ENCODE measurements at places on chromosomes 7 and 10. TPM values are rescaled to one million over a fixed set of nuclear protein-coding genes. Genes with fewer than 3 reads are reported as not detected.
A peak's percentile ranks its signal among the peaks of the same experiment; 100 is the strongest.

- no peak overlapping the region for H3K27ac ChIP-seq
- H3K4me3 ChIP-seq = no peak overlapping the region
- H3K4me1 ChIP-seq = no peaks in the 10 kb centered on the region
- no peaks in the 10 kb centered on the region for H3K36me3 ChIP-seq
These were observed 89.0 kb downstream of the NKX6-2 start for GRCh38 chr10:132696728-132697577.

Gene WEE2
- total RNA-seq = not detected

GRCh38 chr10:62095181-62096122 is 173.2 kb downstream of the RTKN2 start:
- 0 out of 2 replicates have a peak overlapping the region, but pooled peaks have one; percentile 1 for H3K4me3 ChIP-seq
- H3K4me1 ChIP-seq = peaks cover 53% of the 10 kb centered on the region
- DNase-seq = peak; percentile 56
- H3K27me3 ChIP-seq = no peaks in the 10 kb centered on the region

Gene SLC39A12
- total RNA-seq = not detected

DNA sequence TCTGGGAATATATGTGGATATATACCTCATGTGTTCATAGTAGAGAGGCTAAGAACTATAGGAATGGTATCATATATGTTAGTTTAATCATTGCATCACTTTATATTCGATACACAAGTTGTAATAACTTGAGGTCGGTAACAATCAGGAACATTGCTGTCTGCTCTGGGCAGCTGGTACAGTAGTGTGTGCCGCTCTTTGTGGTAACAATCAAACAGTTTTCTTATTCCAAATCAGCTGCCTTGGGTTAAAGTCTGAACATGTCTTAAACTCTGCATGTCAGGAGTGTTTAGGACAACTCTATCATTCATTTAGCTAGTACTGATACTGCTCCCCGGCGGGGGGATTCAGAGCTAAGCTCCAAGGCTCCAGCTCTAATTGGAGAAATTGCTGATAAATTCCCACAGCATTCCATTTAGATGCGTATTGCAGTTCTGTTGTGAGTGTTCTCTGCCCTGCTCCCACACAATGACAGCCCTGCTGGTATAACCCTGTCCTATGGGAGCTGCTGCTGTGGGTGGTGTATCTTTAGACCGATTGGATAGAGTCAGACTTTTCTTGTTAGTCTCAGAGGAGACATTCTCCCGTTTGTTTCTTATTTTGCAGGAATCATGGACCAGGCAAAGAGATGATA is 707.5 kb upstream of the FZD8 start:
- no peak overlapping the region for H3K4me3 ChIP-seq
- no peaks in the 10 kb centered on the region for H3K36me3 ChIP-seq
- no peak overlapping the region for H3K27ac ChIP-seq
- H3K4me1 ChIP-seq = no peaks in the 10 kb centered on the region

DNA sequence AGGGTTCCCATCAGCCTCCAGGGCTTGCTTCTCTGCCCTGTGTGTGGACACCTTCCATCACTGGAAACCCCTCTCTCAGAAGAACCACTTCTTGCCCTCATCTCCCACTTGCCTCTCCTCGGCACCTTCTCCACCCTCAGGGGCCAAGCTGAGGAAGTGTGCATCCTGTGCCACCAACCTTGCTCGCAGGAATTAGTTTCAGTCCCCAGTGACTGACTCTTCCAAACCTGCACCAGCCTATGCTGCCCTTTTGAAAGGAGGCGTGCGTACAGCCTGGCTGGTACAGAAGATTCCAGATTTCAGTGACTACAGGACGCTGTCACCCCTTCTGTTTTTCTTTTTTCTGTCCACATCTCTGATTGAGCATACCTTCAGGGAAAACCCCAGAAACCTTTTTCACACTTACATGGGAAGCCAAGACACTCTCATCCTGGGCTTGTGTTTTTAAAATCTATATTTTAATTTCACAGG is 67.1 kb downstream of the IKZF1 start:
- no peaks in the 10 kb centered on the region for H3K4me1 ChIP-seq
- peaks cover 83% of the 10 kb centered on the region for H3K27me3 ChIP-seq
- no peak overlapping the region for H3K27ac ChIP-seq

- DNase-seq = no peak
- no peaks in the 10 kb centered on the region for H3K27me3 ChIP-seq
- no peak overlapping the region for H3K4me3 ChIP-seq
- no peaks in the 10 kb centered on the region for H3K36me3 ChIP-seq
These were observed 75.4 kb downstream of the ANK3 start for GRCh38 chr10:60314069-60314940.

DNA sequence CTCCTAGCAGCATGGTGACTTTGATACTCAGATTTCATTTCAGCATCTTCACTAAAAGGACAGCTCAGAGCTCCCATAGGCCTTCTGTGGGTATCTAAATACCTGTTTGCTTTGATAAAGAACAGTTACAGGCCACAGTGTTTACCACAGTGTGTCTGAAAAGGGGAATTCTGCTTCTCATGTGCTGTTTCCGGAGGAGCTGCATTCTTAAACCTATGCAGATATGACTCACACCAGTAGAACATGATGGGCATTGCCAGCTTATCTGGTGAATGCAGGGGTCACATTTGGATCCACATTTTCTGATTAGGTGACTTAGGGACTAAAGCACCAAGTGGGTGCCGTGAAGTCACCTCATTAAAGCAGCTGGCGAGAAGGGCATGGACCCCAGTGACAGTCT is 52.6 kb downstream of the TRRAP start:
- peaks cover 25% of the 10 kb centered on the region for H3K36me3 ChIP-seq
- DNase-seq = no peak
- no peaks in the 10 kb centered on the region for H3K4me1 ChIP-seq
- H3K27ac ChIP-seq = no peak overlapping the region
- no peaks in the 10 kb centered on the region for H3K27me3 ChIP-seq
- no peak overlapping the region for H3K4me3 ChIP-seq

DNA sequence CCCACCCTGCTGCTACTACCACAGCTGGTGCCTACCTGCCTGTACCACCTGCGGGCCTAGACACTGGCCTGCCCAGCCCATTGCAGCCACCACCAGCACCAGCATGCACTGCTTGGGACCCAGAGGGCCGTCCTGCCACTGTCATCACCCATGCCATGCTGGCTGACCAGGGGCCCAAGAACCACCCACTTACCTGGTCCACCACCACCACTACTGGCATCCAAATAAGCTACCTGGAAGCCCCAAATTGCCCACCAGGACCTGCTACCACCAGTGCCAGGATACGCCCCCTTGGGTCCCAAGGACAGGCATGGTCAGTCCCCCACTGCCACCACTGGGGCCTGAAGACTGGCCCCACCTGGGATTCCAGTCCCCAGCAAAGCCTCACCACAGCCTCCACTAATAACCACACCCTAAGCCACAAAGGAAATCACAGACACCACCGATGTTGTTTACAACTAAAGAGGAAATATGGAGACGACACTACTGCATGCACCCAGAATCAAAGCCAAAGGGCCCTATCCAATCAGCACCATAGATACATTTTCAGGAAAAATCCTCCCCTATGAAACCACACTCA is 70.5 kb upstream of the DIP2C start:
- no peaks in the 10 kb centered on the region for H3K27me3 ChIP-seq
- no peaks in the 10 kb centered on the region for H3K36me3 ChIP-seq
- H3K27ac ChIP-seq = no peak overlapping the region
- no peak for DNase-seq
- no peak overlapping the region for H3K4me3 ChIP-seq
- H3K4me1 ChIP-seq = no peaks in the 10 kb centered on the region

DNA sequence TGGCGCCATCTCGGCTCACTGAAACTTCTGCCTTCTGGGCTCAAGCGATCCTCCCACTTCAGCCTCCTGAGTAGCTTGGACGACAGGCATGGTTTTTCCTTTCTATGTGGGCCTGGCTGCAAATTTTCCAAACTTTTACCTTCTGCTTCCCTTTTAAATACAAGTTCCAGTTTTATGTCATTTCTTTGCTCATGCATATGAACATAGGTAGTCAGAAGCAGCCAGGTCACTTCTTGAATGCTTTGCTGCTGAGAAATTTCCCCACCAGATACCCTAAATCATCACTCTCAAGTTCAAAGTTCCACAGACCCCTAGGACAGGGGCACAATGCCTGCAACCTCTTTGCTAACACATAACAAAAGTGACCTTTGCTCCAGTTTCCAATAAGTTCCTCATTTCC is 21.6 kb upstream of the RPEL1 start:
- no peak overlapping the region for H3K4me3 ChIP-seq
- no peaks in the 10 kb centered on the region for H3K36me3 ChIP-seq
- DNase-seq = no peak
- H3K4me1 ChIP-seq = peaks cover 25% of the 10 kb centered on the region

GRCh38 chr7:80440883-80441282 is 71.0 kb downstream of the GNAT3 start:
- no peaks in the 10 kb centered on the region for H3K27me3 ChIP-seq
- H3K4me1 ChIP-seq = no peaks in the 10 kb centered on the region
- no peak for DNase-seq
- H3K4me3 ChIP-seq = no peak overlapping the region

DNA sequence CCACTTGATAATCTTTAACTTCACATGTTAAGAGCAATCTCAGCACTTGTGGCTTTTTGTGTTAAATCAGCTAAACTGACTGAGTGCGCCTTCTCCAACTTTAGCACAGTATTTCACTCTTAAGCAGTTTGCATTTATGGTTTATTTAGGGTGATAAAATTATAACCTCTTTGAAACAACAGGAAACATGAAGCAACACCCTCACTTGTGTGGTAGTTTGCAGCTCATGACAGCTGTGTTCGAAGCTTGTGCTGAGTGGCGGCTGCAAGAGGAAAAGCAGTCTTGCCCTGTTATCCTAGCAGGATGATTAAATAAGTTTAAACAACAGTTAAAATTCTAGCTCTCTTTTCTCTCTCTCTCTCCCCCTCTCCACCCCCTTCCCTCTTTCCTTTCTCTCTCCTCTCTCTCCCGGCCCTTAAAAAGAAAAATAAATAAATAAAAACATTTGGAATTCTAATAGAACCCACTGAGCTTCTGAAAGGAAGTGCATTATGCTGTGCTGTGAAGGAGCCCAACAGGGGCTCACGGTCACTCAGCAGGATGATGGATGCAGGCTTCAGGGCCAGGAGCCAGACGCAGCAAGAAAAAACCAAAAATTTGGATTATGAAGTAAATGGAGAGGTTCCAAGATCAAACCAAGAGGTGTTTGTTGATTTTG is 25.2 kb downstream of the OGDH start:
- no peak for DNase-seq
- peaks cover 24% of the 10 kb centered on the region for H3K36me3 ChIP-seq
- no peak overlapping the region for H3K4me3 ChIP-seq
- no peak overlapping the region for H3K27ac ChIP-seq

Gene ANKRD7
- 2.4 TPM for total RNA-seq

Gene PON3
- total RNA-seq = 1.5 TPM

- H3K4me1 ChIP-seq = peaks cover 19% of the 10 kb centered on the region
- no peak overlapping the region for H3K27ac ChIP-seq
- no peaks in the 10 kb centered on the region for H3K27me3 ChIP-seq
- no peak for DNase-seq
These were observed 42.2 kb upstream of the TUBB8 start for GRCh38 chr10:91313-91712.

- H3K27ac ChIP-seq = no peak overlapping the region
- H3K36me3 ChIP-seq = no peaks in the 10 kb centered on the region
These were observed 523.5 kb downstream of the PARD3 start for GRCh38 chr10:34291466-34292193.

DNA sequence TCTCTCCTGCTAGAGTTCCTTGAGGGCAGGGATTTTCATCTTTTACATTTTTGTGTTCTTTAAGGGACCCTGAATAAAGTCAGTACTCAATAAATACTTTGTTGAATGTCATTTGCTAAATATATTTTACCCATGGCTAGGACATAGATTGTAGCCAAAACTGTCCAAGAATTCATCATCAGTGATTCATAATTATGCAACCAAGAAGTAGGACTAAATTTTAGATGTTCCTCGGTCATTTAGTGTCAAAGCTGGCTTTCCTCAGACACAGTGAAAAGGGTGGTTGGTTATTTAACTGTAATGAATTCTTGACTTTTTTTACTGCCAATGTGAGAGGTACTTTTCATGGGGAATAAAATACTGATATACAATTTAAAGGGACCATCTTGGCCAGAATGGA is 3.3 kb downstream of the NUDT13 start:
- H3K27ac ChIP-seq = peak overlapping the region; percentile 36
- peaks cover 6% of the 10 kb centered on the region for H3K36me3 ChIP-seq
- H3K4me1 ChIP-seq = peaks cover 37% of the 10 kb centered on the region

Gene CNPY1
- total RNA-seq = not detected

- no peak overlapping the region for H3K4me3 ChIP-seq
- H3K4me1 ChIP-seq = peaks cover 18% of the 10 kb centered on the region
- no peak for DNase-seq
- no peaks in the 10 kb centered on the region for H3K27me3 ChIP-seq
- no peak overlapping the region for H3K27ac ChIP-seq
These were observed 3.4 kb downstream of the ASNS start for GRCh38 chr7:97868788-97869187.

- H3K4me1 ChIP-seq = no peaks in the 10 kb centered on the region
- no peak overlapping the region for H3K27ac ChIP-seq
- no peak overlapping the region for H3K4me3 ChIP-seq
- no peaks in the 10 kb centered on the region for H3K27me3 ChIP-seq
These were observed 37.4 kb downstream of the AVL9 start for GRCh38 chr7:32532716-32533115.

- H3K27ac ChIP-seq = no peak overlapping the region
- no peaks in the 10 kb centered on the region for H3K36me3 ChIP-seq
- no peaks in the 10 kb centered on the region for H3K27me3 ChIP-seq
- no peak for DNase-seq
These were observed 1.6 kb downstream of the SPOCK2 start for GRCh38 chr10:72086466-72087391.

Gene REPIN1
- total RNA-seq = 174 TPM

Gene CALHM2
- total RNA-seq = 54.1 TPM

DNA sequence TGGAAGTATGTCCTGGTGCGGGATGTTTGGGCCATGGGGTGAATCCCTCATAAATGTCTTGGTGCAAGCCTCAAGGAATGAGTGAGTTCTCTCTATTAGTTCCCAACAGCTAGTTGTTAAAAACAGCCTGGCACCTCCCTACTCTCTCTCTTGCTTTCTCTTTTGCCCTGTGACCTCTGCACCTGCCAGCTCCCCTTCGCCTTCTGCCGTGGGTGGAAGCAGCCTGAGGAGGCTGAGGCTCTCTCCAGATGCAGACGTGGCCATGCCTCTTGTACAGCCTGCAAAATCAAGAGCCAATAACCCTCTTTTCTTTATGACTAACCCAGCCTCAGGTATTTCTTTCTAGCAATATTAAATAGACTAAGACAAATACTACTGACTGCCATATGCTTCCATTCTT is 210.3 kb downstream of the POM121L12 start:
- H3K4me3 ChIP-seq = no peak overlapping the region
- H3K27me3 ChIP-seq = peaks cover 5% of the 10 kb centered on the region
- DNase-seq = no peak

DNA sequence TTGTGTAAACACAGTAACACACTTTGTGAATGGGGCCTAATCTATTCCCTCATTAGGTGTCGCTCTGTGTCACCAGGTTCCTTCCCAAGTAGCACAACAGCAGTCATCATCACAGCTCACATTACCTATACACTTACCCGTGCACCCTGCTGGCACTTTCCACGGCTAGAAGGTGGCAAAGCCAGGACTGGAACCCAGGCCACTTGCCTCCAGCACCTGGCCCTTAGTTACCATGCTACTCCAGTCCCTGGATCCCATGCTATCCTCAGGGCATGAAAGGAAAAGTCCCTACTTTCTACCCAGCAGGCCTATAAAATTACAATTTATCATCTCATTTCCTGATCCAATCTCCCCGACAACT is 18.4 kb downstream of the SMURF1 start:
- H3K27ac ChIP-seq = peak overlapping the region; percentile 92
- H3K4me1 ChIP-seq = peaks cover 78% of the 10 kb centered on the region
- H3K27me3 ChIP-seq = no peaks in the 10 kb centered on the region

Gene MAD1L1
- 50.8 TPM for total RNA-seq

Gene FAM180A
- total RNA-seq = not detected

GRCh38 chr7:100003711-100004661 is 11.4 kb upstream of the ZKSCAN1 start:
- H3K4me3 ChIP-seq = no peak overlapping the region
- no peaks in the 10 kb centered on the region for H3K36me3 ChIP-seq
- H3K27ac ChIP-seq = no peak overlapping the region
- H3K4me1 ChIP-seq = 0 out of 2 replicates have a peak, but pooled peaks cover 7% of the 10 kb centered on the region
- H3K27me3 ChIP-seq = peaks cover 9% of the 10 kb centered on the region
